ENCODE measurements at places on chromosomes 6 and 20.

DNA sequence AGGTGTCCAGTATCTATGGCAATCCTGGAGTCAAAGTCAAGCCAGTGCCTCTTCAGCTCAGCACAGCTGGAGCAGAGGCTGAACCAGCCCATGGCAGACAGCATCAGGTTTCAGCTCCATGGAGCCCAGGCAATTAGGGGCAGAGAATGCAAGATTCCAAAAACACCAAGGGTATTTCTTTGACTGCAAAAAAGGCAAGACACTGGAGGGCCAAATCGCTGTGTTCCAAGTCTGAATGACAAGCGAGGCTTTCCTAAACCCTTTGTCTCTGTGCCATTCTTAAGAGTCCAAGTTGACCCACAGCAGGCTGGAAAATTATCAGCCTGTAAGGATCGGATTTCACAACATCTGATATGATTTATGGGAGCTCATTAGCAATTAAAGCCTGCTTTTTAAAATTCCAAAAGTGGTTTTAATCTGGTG lies 49.7 kb upstream of the TGM3 start:
- peak; percentile 54 for DNase-seq

GRCh38 chr6:151441390-151442166 lies 10.3 kb downstream of the RMND1 start:
- no peak for DNase-seq

- no peak for DNase-seq
These were observed 44.8 kb downstream of the ITPR3 start for GRCh38 chr6:33665957-33666356.

GRCh38 chr6:3330199-3330598 lies 71.5 kb downstream of the PSMG4 start:
- no peak for DNase-seq

DNA sequence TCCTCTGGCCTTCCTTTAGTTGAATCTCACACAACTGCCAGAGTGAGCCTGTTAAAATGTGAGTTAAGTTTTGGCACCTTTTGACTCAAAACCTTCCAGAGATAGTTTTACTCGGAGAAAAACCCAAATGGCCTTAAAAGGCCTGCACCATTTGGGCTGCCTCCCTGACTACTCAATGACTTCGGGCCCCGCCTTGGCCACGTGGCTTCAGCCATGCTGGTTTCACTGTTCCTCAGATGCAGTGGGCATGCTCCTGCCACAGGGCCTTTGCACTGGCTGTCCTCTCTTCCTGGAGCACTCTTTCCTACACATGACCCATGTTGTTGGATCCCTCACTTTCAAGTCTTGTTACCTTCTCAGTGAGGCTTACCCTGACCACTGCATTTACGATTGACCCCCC lies 18.3 kb downstream of the VEGFA start:
- no peak for DNase-seq

GRCh38 chr6:128600397-128600951 lies 80.1 kb upstream of the PTPRK start:
- no peak for DNase-seq

DNA sequence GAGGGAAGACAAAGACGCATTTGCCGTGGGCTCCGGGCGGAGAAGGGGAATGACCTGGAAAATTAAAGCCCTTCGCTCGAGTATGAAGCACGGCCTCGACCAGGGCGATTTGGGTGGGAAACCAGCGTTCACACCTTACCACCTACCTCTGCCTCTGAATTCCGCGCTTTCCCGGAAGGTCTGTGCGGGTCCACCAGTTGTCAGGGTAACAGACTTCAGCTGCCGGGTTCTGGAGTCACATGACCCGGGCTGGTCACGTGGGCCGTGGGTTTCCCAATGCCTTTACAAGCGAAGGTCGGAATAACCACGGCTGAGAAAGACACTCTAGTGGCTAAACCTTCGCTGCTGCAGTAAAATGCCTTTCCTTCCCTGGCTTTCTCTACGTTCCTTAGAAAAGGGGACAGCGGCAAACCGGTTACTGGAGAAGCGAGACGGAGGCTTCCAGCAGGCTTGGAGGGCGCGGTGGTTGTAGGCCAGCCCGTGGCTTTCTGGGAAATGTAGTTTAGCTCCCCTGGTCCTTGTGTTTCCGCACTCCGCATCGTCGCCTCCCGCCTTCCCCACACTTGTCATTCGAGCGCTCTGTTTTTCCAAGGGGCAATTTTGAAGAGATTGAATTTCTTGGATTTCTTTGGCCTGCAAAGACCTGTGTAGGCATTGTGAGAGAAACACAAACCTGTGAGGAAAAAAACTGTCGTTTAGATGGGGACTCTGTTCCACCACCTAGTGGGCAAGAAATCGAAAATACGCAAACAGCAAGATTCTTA lies at the start of gene CEP162:
Gene CEP162, minus strand, starts transcription at position 210 of the 764 bp plus-strand sequence. CDS start 1,250 bp downstream, outside the sequence.
- peak; percentile 79 for DNase-seq
